ENCODE measurements at places on chromosomes 5 and 9.
A peak's percentile ranks its signal among the peaks of the same experiment; 100 is the strongest.

GRCh38 chr9:31034311-31034710, 1350.1 kb upstream of the ACO1 start:
- no peak for DNase-seq

- DNase-seq, result no peak
Observed at GRCh38 chr5:14190194-14191164, 47.3 kb downstream of the TRIO start.

DNA sequence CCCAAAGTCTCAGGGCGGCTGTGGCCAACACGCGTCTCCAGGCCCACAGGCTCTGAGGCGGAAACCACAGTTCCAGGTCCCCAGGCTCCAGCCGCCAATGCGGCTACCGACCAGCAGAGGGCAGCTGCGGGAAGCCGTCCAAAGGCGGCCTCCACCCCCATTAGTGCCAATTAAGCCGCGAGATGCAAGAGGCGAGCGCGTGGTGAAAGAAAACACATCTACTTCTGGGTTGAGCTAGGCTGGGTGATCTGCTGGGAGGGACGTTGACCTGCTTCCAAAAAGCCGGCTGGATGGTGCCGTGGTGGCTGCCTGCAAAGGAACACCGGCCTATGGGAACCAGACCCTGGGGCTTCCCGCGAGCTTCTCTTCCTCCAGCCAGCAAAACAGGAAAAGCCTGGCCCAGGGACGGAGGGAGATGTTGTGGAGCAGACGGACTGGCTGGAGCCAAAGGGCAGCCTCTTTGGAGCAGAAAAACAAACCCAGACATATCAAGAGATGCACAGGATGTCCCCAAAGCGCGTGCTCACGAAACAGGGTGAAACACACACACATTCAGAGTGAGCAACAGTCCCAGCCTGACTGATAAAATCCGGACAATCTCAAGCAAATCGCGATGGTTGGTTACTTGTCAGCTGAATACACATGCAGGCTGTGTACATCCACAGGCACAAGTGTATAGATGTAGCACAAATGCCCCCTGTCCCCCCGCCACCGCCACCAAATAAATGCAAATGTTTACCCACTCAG, 187.1 kb upstream of the BRINP1 start:
- DNase-seq, result peak; percentile 2

- DNase-seq, result no peak
Observed at GRCh38 chr9:115396071-115396529, 278.1 kb upstream of the TNC start.

GRCh38 chr9:127349483-127350113, 47.4 kb upstream of the SLC2A8 start:
- DNase-seq, result no peak

DNA sequence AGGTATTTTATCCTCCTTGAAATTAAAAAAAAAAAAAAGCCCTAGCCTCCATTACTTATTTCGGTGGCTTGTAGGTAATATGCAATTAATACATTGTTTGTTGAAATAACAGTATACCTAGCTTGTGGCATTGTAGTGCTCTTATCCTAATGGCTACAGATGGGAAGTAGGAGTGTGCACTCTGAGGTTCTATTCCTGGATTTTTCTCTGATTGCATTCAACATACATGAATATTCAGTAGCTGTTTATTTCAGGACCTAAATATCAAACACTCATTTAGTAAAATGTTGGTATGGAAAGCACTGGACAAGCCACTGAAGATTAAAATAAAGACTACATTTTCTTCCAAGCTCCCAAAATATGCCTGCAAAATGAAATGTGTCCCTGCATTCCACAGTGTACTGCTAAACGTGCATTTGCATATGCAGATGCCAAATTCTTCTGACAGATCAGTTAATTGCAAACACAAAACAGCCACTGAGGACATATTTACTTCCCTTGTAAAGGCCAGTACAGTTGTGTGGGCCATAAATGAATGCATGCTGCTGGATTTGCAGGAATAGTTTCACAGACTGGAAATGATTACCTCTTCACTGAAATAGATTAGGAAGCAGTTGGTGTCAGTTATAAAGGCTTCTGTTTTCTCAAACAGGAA, 826.1 kb downstream of the PRELID2 start:
- DNase-seq, result no peak
